Peyer's patch (tissue), 4 donors: ENCODE measurements at places on chromosomes 6 and 20. TPM values are rescaled to one million over a fixed set of nuclear protein-coding genes. Genes with fewer than 3 reads are reported as not detected.

FAM162B gene
- not detected for total RNA-seq

WRNIP1 gene
- total RNA-seq = 41.2 TPM

DNA sequence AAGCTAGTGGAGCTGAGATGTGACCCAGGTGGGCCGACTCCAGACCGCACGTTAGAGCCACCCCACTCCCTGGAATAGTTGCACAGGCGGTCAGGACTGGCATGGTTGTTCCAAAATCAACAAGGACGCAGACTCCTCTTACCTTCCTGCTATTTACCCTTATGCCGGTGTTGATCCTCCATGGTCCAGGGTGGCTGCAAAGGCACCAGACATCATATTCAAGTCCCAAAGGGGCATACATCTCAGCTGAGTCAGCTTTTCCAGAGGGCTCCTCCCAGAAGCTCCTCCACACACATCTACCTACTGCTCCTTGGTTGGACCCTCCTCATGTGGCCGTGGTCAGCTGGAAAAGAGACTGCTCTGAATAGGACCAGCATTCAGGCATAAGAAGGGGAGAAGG, 112.2 kb downstream of the SYCP2 start:
- no peak for DNase-seq
- H3K4me1 ChIP-seq = no peaks in the 10 kb centered on the region
- H3K36me3 ChIP-seq = no peaks in the 10 kb centered on the region
- no peak overlapping the region for H3K27ac ChIP-seq
- H3K27me3 ChIP-seq = no peaks in the 10 kb centered on the region

DNA sequence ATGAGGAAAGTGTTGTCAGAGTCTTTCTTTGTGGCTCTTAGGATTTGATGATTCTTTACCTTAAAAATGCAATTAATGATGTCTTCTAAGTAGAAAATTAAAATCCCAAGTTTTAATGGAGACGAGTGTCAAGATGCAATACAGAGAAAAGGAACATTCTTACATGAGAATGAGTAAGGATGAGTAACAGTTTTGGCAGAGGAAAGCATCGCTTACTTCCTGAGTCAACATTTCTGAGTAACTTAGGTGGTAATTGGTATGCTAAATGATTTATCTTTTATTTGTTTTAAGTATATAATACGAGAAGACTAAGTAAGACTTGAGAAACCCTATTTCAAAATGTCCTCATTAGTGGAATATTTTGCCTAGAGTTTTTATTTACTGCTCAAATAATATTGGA, 101.3 kb downstream of the RTN4IP1 start:
- no peak overlapping the region for H3K27ac ChIP-seq
- H3K4me3 ChIP-seq = no peak overlapping the region
- DNase-seq = no peak
- H3K4me1 ChIP-seq = peaks cover 8% of the 10 kb centered on the region
- no peaks in the 10 kb centered on the region for H3K36me3 ChIP-seq

DNA sequence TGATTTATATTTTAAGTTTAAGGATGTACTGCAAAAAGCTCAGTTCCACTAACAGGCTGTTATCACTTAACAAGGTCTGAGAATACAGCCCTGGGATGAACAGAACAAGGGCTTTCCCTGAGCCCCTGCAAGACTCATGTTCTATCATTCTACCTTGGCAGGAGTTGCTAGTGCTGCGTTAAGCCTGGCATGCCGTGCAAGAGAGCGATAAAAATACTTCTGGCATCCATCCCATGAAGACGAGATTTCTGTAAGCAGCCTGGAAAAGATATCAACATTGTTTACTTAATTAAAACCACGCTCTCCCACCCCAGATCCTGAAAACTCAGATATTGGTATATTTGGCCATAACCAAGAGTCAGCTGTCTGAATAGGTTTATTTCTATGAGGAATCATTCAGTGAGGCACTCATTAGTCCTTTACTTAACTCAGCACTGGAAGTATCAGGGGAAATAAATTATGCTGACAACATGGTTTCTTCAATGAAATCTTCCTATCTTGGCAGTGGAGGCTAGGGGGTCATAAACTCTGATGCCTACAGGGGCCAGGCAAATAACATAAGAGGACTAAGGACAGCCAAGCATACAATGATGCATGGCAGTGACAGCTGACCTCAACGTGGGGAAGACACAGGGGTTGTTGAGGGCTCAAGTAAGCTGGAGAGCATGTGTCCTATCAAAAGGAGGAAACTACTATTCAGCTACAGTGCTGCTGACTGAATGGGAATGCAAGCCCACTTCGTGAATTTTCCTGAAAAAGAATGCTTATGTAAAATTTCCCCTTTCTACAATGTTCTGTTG, 37.6 kb upstream of the LYRM2 start:
- no peaks in the 10 kb centered on the region for H3K27me3 ChIP-seq
- no peaks in the 10 kb centered on the region for H3K36me3 ChIP-seq
- H3K27ac ChIP-seq = no peak overlapping the region
- H3K4me3 ChIP-seq = no peak overlapping the region

- peaks cover 7% of the 10 kb centered on the region for H3K4me1 ChIP-seq
- no peaks in the 10 kb centered on the region for H3K27me3 ChIP-seq
- DNase-seq = peak; percentile 22
- H3K36me3 ChIP-seq = no peaks in the 10 kb centered on the region
- no peak overlapping the region for H3K4me3 ChIP-seq
- no peak overlapping the region for H3K27ac ChIP-seq
These were observed 63.4 kb downstream of the UBE2V1 start for GRCh38 chr20:50049442-50050026.

DNA sequence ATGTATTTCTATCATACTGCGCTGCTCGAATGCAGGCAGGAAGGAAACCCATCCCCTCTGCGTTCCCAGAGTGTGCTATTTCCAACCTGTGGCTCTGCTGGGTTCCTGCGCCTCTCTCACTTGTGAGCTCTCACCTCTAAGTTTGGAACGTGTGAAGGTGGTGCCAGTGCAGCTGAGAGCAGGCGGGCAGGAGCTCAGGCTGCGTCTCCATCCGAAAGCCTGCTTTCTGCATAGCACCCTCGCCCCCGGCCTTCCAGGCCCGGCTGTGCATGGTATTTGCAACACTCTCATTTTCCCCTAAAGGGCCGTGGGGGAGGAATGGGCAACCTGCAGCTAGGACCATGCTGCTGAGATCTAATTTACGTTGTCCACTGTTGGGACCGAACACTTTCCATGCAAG, 288.0 kb upstream of the TSHZ2 start:
- no peak overlapping the region for H3K27ac ChIP-seq
- DNase-seq = no peak
- H3K4me1 ChIP-seq = no peaks in the 10 kb centered on the region
- no peaks in the 10 kb centered on the region for H3K36me3 ChIP-seq
- no peaks in the 10 kb centered on the region for H3K27me3 ChIP-seq
